ENCODE measurements at places on chromosomes 5 and 9.

DNA sequence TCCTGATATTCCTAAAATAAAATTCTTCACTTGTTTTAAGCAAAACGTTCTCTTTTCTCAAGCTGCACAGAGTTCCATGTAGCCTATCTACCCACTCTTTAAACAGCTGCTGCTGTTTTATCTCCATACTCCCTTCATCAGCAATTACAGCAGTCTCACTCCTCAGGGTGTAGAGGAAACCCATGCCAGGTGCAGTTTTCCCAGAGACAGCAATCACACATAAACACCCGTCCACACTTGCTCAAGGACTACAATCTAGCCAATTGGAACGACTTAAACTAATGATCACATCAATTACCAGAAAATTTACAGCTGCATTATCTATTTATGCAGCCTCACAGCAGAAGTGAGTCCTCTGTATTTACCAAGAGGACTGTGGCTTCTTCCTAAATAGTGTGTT is 141.7 kb downstream of the HTR1A start:
- no peak for DNase-seq

DNA sequence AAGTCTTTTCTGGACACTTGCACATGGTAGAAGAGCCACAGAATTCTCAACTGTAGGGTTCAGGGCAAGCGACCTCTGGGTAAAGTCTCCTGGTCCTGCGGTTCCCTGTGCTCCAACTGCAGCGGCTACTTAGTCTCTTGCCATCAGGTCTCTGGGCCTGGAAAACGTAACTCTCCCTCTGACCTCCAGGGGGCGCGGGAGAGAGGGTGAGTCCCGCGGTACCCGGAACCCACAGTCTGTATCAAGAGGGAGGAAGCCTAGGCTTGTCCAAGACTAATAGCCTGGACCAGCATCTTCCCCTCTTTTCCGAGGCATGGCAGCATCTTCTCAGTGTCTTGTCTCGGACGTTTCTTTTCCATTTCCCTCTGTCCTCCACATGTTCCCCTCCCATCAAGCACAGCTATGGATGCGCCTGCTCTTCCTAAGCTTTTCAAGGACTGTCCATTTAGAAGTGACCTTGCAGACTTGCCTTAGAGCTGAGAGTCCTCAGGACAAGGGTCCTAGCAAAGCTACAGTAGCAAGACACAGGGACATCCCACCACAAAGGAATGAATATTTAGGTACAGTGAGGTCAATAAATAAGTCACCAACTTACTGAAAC is 59.3 kb downstream of the FSTL4 start:
- DNase-seq = peak; percentile 65

GRCh38 chr5:128464596-128464995 is 73.4 kb downstream of the FBN2 start:
- no peak for DNase-seq

DNA sequence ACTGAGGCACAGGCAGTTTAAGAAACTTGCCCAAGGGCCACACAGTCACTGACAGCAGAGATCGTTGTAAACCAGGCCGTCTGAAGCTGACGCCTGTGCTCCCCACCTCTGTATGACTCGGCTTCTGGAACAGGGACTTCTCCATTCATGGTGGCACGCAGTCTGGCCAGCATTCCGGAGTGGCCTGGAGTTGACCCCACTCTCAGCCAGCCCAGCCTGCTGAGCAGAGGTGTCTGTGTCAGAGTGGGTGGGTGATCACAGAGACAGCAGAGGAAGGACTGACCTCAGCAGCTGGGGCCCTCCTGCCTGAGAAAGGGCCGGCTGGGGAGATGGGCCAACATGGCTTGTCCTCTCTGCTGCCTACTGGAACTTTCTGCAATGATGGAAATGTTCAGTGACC is 12.6 kb downstream of the LRSAM1 start:
- DNase-seq = no peak

GRCh38 chr9:107624234-107624948 is 134.8 kb upstream of the KLF4 start:
- DNase-seq = no peak

- DNase-seq = no peak
Measured at GRCh38 chr5:149452007-149452664, 73.0 kb upstream of the IL17B start.

GRCh38 chr5:35852084-35852734 is 4.5 kb upstream of the IL7R start:
- peak; percentile 74 for DNase-seq

DNA sequence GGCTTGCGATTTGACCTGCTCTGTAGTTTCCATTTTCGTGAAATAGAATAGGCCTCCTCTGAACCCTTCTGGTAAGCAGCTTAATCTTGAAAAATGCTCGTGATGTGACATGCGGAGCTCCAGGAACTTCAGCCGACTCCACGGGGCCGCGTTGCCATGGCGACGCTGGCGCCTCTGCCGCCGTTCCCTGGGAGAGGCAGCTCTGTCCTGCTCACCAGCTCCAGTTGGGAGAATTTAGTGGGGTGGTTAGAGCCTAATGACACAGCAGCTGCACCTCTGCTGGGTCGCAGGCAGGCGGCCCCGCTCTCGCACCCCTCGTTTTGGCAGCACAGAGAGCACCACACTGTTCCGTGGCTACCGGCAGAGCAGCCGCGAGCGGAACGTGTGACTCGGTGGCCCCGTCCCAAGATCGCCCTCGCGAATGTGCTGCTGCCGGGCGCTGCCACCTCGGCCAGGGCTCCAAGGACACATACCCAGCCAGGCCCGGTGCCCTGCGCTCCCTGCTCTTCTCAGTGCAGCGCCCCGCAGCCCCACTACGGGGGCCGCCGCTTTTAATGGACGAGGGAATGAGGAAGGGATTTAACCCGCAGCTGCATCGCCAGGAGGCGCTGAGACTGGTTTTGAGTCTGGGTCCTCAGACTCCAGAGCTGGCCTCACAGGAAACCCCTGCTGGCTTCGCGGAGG is 131.2 kb upstream of the LMX1B start:
- no peak for DNase-seq

GRCh38 chr9:15361737-15362136 is 54.7 kb upstream of the TTC39B start:
- DNase-seq = no peak

- DNase-seq = no peak
Measured at GRCh38 chr5:28249771-28250415, 1211.5 kb upstream of the CDH9 start.

DNA sequence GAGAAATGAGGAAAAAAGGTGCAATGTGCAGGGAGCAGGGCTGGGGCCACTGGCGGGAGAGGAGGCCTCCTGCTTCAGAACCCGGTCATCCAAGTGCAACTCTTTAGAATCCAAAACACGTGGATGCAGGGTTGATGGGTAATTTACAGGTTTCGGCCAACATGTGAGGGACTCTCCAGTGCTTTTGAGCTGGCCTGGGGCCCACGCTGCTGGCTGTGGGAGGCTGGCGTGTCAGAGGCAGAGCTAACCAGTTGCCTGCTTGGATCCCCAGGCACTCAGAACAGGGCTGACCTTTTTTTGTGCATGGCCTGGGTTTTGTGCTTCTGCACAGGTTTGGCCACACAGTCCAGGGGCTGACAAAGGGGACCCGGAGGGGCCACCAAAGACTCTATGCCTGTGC is 61.6 kb downstream of the GADD45G start:
- DNase-seq = no peak

DNA sequence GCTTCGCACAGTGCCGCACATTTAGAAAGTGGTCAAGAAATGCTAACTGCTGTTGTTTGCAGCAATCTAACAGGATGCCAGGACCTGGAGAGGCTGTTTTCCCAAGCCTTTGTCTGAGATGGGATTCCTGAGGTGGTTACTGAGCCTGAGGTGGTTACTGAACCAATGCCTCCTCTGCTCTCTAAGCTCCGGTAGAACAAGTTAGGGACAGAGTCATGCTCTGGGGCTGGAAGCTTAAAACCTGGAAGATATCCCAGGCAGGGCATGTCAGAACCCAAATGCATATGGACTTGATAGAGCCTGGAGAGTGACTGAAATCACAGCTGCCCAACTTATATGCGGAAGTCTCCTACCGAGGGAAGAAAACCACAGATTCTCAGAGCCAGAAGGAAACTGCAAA is 46.5 kb upstream of the FAT2 start:
- no peak for DNase-seq

GRCh38 chr5:10933121-10933520 is 172.1 kb upstream of the DAP start:
- DNase-seq = no peak

DNA sequence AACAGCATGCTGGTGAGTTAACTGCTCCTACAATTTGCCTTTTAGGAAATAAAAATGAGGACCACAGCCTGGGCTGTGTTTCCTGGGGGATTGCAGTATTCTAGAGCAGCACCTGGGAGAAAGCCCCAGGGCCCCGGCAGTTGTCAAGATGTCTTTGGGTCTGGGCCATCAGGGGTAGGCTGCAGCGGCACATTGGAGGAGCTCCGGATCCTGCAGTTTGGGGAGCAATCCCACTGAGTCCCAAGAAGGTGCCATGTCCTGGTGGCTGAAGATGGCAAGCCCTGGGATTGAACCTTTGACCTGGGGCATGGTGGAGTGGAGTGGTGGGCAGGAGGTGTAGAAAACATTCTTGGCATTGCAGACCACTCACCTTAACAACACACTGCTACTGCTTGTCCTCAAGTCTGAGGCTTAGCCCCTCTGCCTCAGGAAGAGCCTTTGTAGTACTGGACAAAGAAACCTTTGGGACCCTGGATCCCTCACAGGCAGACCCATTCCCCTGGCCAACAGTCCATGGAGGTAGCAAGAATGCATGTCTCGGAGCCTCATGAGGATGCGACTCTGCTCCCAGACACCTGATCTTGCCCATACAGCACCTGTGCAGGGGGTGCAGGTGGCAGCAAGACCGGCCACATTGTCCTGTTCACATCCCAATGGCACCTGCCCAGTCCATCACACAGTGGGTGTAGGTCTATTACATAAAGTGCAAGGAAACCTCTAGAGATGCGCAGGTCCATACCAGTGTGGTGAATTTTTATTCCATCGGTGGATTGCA is 159.1 kb upstream of the IRX2 start:
- no peak for DNase-seq
